ENCODE measurements at places on chromosomes 2 and 18.

DNA sequence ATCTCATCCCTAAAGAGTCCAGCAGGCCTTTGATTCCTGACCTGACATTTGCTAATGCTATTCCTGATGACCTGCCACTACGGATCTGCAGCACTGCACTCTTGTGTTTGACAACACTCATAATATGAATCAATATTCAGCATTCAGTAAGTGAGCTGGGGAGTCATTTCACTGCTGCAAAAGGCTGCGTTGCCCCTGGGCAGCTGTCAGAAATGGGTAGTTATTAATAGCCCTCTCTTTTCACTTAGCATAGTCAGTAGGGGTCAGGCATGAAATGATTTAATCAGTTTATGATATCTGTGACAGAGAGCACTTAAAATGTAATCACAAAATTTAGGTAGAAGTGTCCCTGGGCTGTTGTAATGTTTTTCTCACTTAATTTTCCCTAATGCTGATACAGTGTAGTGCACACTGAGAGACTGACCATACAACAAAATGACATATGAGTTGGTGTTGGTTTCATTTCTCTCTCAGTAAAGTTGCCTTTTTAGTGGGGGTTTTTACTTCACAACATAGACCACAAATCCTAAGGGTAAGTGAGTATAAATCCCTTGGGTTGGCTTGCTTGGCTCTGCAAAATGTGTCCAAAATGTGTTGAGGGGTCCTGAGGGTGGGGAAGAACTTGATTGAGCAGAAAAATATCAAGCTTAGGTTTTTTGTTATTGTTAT lies 184.8 kb downstream of the CAMKMT start:
- H3K27me3 ChIP-seq, result no peaks in the 10 kb centered on the region
- no peak overlapping the region for H3K27ac ChIP-seq
- no peak for DNase-seq
- no peak overlapping the region for H3K4me3 ChIP-seq
- H3K4me1 ChIP-seq, result peaks cover 9% of the 10 kb centered on the region
- no peaks in the 10 kb centered on the region for H3K36me3 ChIP-seq

GRCh38 chr18:47881752-47882455 lies 48.6 kb downstream of the SMAD2 start:
- peaks cover 3% of the 10 kb centered on the region for H3K4me1 ChIP-seq
- H3K4me3 ChIP-seq, result no peak overlapping the region
- peaks cover 2% of the 10 kb centered on the region for H3K36me3 ChIP-seq
- H3K27me3 ChIP-seq, result no peaks in the 10 kb centered on the region
- H3K27ac ChIP-seq, result no peak overlapping the region
- DNase-seq, result peak; percentile 17

GRCh38 chr18:24995755-24996154 lies 356.2 kb downstream of the ZNF521 start:
- H3K36me3 ChIP-seq, result no peaks in the 10 kb centered on the region
- H3K4me3 ChIP-seq, result no peak overlapping the region
- no peak overlapping the region for H3K27ac ChIP-seq

DNA sequence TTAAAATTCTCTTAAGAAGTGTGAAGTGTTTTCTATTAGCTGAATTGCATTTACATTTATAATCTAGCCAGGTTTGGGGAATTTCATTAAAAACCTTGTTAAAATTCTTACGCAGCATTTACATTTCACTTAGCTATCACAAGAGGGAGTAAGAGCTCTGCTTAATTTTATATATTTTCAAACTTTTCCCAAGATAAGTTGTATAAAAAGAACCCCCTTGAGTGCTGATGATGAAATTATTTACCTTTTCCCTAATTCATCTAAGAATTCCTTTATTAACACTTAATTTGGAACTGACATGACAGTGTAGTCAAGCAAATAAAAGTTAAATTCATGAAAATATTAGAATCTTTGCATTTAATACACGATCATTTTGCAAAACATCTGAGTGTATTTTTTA lies 54.2 kb upstream of the ZSWIM2 start:
- peak; percentile 38 for DNase-seq
- no peak overlapping the region for H3K27ac ChIP-seq
- no peaks in the 10 kb centered on the region for H3K27me3 ChIP-seq
- H3K36me3 ChIP-seq, result no peaks in the 10 kb centered on the region
- H3K4me1 ChIP-seq, result no peaks in the 10 kb centered on the region

- no peak overlapping the region for H3K4me3 ChIP-seq
- no peaks in the 10 kb centered on the region for H3K27me3 ChIP-seq
- H3K4me1 ChIP-seq, result peaks cover 7% of the 10 kb centered on the region
- no peak overlapping the region for H3K27ac ChIP-seq
These were observed 48.5 kb downstream of the SMAD7 start for GRCh38 chr18:48902023-48902855.

DNA sequence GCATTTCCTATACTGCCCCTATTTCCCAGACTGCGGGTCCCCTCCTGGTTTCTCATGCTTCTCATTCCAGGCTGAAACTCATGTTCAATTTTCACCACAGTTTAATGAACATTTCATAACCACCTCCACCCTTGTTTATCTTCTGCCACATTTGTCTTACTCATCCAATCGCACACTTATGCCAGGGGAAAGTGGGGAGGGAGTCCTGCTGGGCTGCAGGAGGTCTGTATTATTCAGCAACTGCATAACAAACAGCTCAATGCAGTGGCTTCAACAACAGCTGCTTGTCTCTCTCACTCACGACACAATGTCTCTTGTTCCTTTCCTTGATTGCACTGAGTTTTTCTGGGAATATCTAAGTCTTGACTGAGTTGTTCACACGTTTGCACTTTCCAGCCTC lies 106.0 kb downstream of the ZNF519 start:
- no peaks in the 10 kb centered on the region for H3K27me3 ChIP-seq
- H3K4me3 ChIP-seq, result no peak overlapping the region
- no peaks in the 10 kb centered on the region for H3K4me1 ChIP-seq

- no peak overlapping the region for H3K4me3 ChIP-seq
- H3K27ac ChIP-seq, result no peak overlapping the region
- H3K36me3 ChIP-seq, result no peaks in the 10 kb centered on the region
- H3K4me1 ChIP-seq, result no peaks in the 10 kb centered on the region
- no peak for DNase-seq
These were observed 329.0 kb upstream of the LRATD1 start for GRCh38 chr2:14303366-14304115.

DNA sequence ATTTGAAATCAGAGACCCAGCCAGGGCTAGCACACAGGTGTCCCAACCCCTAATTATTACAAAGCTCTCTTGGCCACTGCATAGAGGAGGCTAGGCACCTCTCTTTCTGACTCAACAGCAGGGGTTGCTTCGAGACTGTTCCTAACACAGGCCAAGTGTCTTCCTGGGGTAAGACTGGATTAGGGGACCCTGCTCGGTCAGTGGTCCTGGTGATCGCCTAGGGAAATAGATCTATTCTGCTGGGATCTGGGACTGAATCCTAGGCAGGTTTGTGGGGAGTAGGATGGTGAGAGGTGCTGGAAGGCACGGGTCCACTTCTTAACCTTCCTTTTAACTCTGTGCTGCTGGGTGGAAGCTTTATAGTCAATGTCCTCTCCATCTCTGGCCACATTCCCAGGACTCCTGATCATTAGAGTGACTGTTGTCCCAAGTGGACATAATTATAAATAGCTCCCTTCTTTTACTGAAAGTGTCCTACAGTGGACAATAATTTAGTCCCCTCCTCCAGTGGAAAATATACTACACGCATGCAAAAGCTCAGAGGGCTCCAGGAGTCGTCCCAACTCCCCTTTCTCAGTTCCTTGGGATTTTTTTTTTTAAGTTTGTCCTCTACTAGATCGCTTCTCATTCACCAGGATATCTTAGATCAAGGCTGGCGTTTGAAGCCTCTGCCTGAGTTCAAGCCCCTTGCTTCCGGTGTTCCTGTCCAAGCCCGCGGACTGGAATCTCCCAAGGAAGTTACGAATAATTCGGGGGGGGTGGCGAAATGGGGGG lies 1.3 kb upstream of the TRIB2 start:
- no peak overlapping the region for H3K27ac ChIP-seq
- H3K4me1 ChIP-seq, result peaks cover 6% of the 10 kb centered on the region
- H3K27me3 ChIP-seq, result peaks cover 6% of the 10 kb centered on the region
- H3K4me3 ChIP-seq, result no peak overlapping the region
- no peaks in the 10 kb centered on the region for H3K36me3 ChIP-seq
